ENCODE measurements at places on chromosomes 4 and X. TPM values are rescaled to one million over a fixed set of nuclear protein-coding genes. Genes with fewer than 3 reads are reported as not detected.

GRCh38 chrX:18985186-18985435 lies 1.2 kb upstream of the PHKA2 start:
- DNase-seq: no peak

DNA sequence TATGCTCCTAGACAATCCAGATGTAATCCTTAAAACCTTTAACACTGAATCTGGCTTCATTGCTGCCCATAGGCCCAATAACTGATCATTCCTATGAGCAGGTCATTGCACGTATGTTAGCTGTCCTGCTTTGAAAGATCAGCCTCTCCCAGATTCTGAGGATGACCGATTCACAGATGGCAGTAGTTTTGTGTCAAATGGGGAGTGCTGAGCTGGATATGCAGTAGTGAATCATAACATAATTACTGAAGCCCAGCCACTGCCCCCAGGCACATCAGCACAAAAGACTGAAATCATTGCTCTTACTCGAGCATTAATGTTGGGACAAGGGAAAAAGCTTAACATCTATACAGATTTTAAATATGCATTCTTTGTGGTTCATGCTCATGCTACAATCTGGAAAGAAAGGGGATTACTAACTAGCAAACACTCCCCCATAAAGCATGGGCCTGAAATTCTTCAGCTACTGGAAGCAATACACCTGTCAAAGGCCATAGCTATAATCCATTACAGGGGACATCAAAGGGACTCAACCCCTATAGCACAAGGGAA lies 16.4 kb upstream of the ZNF280C start:
- no peak for DNase-seq

DNA sequence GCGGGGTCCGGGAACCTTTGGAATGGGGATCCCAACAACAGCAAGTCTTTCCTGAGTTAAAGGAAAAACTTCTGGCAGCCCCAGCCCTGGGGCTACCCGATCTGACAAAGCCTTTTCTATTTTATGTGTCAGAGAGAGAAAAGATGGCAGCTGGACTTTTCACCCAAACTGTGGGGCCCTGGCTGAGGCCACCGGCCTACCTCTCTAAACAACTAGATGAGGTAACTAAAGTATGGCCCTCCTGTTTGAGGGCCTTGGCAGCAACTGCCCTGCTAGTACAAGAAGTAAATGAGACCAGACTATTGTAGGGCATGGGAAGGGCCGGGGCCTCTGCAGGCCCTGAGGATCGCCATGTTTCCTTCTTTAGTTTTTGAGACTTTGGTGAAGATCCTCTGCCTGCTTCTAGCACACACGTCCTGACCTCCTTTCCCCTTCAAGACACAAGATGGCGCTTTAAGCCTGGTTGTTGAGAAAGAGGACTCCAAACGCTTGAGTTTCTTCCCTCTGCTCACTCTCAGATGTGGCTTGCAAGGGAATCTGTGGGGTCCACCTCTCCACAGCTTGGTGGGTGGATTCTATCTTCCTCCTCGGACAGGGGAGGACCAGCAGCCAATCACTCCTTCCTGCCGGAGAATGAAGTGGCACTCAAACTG lies 18.5 kb upstream of the DRD5 start:
- peak; percentile 70 for DNase-seq

The EPHA5 gene
- total RNA-seq: 0.05 TPM

The TMPRSS11D gene
- not detected for total RNA-seq

The ARHGEF38 gene
- total RNA-seq: not detected

The XPNPEP2 gene
- total RNA-seq: 0.79 TPM

- DNase-seq: no peak
These were observed 389.4 kb downstream of the PABPC4L start for GRCh38 chr4:133812236-133812635.

The UBE2D3 gene
- total RNA-seq: 245 TPM

DNA sequence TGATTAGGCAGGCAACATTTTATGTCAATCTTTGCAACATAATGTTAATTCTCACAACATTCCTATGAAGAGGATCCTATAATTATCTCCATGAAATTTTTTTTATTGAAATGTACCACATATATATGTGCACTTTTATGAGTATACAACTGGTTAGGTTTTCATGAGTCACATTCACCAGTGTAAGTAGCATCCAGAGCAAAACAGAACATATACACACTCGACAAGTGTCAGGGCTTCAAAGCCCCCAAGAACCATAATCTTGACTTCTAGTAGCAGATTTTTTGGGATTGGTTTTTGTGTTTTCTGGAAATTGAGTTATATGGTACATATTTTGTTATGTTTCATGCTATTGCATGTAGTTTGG lies 62.4 kb downstream of the ARHGAP10 start:
- no peak for DNase-seq

DNA sequence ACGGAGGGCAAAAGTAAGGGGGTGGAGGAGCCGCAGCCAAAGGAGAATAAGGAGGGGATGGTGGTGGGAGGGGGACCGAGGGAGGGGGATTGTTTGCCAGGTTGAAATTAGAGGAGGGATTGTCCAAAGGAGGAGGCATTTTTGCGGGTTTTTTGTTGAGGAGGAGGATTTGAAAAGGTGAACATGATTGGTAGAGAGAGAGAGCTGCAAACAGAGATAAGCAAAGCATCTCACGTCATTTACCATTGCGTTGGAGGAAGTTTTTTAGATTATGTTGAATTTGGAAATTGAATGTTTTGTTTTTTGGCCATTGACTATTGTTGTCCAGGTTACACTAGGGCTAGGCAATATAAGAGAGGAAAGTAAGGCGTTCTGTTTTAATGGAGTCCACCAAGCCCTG lies 54.5 kb upstream of the ABCB7 start:
- no peak for DNase-seq

DNA sequence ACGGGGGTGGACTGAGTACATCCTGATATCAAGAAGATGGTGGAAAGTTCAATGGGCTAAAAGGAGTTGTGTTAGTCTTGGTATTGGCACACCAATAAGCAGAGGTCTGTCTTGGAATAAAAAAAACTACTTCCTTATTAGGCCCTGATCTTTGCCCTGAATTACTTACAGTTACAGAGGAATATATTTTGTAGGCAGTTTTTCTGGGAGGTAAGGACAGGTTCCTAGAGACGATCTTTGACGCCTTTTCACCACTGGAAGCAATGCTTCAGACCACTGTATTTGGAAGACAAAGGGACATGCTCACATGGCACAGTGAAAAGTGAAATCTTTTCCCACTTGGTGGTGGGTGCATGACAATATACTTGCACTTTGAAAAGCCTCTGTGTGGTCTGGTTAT lies 618 bp upstream of the XK start:
- DNase-seq: no peak

The JADE1 gene
- total RNA-seq: 29.4 TPM

The KCTD8 gene
- 0.12 TPM for total RNA-seq

The SLC9B1 gene
- total RNA-seq: 0.74 TPM

DNA sequence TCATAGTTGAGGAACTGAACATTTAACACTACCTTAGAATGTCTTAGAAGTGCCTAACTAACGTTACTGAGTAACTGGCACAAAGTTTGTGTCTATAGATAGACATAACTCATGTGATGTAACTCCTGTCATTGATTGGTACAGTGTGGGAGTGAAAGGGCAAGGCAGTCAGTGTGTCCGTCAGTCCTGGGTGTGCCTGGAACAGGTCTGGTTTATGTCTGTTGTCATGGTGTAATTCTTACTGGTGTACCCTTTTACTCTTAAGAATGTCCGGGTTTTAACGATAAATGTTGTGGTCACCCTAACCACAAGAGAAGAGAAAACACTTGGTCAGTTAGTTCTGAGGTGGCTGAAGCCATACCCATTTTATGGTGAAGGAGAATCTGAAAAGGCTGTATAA lies 93.1 kb upstream of the ESX1 start:
- no peak for DNase-seq

GRCh38 chr4:65651031-65651430 lies 19.3 kb downstream of the EPHA5 start:
- no peak for DNase-seq

DNA sequence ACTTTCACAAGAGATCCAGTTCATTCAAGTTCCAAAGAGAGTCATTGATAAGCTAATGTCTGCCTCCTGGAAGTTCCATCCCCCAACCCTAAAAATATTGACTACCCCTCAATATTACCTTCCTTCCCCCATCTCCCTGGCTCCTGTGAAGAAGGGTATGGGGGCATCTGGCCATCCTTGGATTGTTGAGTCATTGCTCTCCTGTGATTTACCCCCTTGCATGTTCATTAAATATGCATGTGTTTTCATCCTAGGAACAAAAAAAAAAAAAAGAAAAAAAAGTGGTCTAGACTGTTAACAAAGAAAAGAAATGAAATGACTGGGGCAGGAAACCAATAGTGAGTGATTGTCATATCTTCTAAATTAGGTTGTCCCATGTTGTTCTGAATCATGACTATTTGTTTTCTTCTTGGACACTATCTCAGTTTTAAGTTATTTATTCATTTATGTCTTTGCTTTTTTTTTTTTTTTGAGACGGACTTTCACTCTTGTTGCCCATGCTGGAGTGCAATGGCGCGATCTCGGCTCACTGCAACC lies 51.9 kb upstream of the HUWE1 start:
- no peak for DNase-seq

GRCh38 chrX:96424007-96424406 lies 260.6 kb upstream of the DIAPH2 start:
- DNase-seq: no peak

GRCh38 chr4:46924789-46925529 lies 15.9 kb upstream of the COX7B2 start:
- DNase-seq: no peak

- no peak for DNase-seq
These were observed 22.4 kb upstream of the ARMCX4 start for GRCh38 chrX:101462892-101463291.

GRCh38 chr4:73777612-73778011 lies 37.2 kb downstream of the CXCL8 start:
- DNase-seq: no peak
